Smooth muscle cell of the pulmonary artery (primary cell): ENCODE measurements at places on chromosomes 1 and 21. TPM values are rescaled to one million over a fixed set of nuclear protein-coding genes. Genes with fewer than 3 reads are reported as not detected.

Gene AKIRIN1
- 45.0 and 49.9 TPM in 2 replicates for total RNA-seq

Gene GIPC2
- total RNA-seq: 0.20 and 1.4 TPM in 2 replicates

Gene MPZ
- total RNA-seq: 0.89 and 2.2 TPM in 2 replicates

Gene HSPG2
- 659 and 1,078 TPM in 2 replicates for total RNA-seq

Gene GNG4
- under 0.01 TPM in 1 of 2 replicates, not detected in the other for total RNA-seq

Gene ZNF670
- 0.72 and 0.89 TPM in 2 replicates for total RNA-seq

Gene MARK1
- total RNA-seq: 1.2 and 2.0 TPM in 2 replicates

Gene SDC3
- 37.6 and 65.2 TPM in 2 replicates for total RNA-seq

Gene THEM5
- total RNA-seq: not detected in 2 replicates
